ENCODE measurements at places on chromosomes 2 and 18. TPM values are rescaled to one million over a fixed set of nuclear protein-coding genes. Genes with fewer than 3 reads are reported as not detected.

- no peak overlapping the region for H3K4me3 ChIP-seq
- no peak overlapping the region for H3K27ac ChIP-seq
- DNase-seq = no peak
- no peaks in the 10 kb centered on the region for H3K27me3 ChIP-seq
- H3K4me1 ChIP-seq = no peaks in the 10 kb centered on the region
- H3K36me3 ChIP-seq = no peaks in the 10 kb centered on the region
Measured at GRCh38 chr2:12087671-12088380, 341.4 kb downstream of the LPIN1 start.

The TEKT4 gene
- 0.16 TPM for total RNA-seq

- H3K36me3 ChIP-seq = no peaks in the 10 kb centered on the region
- H3K27ac ChIP-seq = no peak overlapping the region
- H3K4me1 ChIP-seq = no peaks in the 10 kb centered on the region
- DNase-seq = no peak
- no peaks in the 10 kb centered on the region for H3K27me3 ChIP-seq
Measured at GRCh38 chr18:7304061-7304370, 73.1 kb downstream of the LRRC30 start.

DNA sequence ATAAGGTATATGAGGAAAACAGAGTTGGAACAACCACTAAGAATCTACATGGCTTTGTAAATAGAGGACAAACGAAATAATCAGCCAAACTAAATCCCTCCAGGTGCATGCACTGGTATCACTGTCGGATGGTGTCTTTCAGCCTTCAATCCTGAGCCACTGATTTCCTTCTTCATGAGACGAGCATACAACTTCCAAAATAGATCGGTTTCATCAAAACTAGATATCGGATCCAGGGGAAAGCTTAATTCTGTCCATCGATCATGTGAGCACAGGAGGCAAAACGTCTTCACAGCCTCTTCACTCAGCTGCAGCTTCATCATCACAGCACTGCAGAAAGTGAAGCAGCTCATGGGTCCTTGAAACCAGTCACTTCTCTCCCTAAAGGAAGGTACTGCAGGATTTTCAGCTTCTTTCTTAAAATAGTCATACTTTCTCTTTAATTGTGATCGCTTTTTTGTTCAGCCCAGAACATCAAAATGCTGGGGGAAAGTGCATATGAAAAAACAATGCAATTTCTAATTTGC is 80.5 kb downstream of the DTNB start:
- DNase-seq = no peak
- no peaks in the 10 kb centered on the region for H3K27me3 ChIP-seq
- no peak overlapping the region for H3K27ac ChIP-seq
- H3K36me3 ChIP-seq = no peaks in the 10 kb centered on the region

- H3K27ac ChIP-seq = no peak overlapping the region
- peaks cover 69% of the 10 kb centered on the region for H3K36me3 ChIP-seq
- H3K4me3 ChIP-seq = no peak overlapping the region
- no peak for DNase-seq
- H3K4me1 ChIP-seq = no peaks in the 10 kb centered on the region
- no peaks in the 10 kb centered on the region for H3K27me3 ChIP-seq
Measured at GRCh38 chr2:37215250-37215649, 16.1 kb downstream of the CEBPZ start.

GRCh38 chr2:20013126-20013849 is 820 bp upstream of the MATN3 start:
- no peaks in the 10 kb centered on the region for H3K27me3 ChIP-seq
- no peak overlapping the region for H3K4me3 ChIP-seq
- H3K4me1 ChIP-seq = no peaks in the 10 kb centered on the region
- no peak overlapping the region for H3K27ac ChIP-seq

DNA sequence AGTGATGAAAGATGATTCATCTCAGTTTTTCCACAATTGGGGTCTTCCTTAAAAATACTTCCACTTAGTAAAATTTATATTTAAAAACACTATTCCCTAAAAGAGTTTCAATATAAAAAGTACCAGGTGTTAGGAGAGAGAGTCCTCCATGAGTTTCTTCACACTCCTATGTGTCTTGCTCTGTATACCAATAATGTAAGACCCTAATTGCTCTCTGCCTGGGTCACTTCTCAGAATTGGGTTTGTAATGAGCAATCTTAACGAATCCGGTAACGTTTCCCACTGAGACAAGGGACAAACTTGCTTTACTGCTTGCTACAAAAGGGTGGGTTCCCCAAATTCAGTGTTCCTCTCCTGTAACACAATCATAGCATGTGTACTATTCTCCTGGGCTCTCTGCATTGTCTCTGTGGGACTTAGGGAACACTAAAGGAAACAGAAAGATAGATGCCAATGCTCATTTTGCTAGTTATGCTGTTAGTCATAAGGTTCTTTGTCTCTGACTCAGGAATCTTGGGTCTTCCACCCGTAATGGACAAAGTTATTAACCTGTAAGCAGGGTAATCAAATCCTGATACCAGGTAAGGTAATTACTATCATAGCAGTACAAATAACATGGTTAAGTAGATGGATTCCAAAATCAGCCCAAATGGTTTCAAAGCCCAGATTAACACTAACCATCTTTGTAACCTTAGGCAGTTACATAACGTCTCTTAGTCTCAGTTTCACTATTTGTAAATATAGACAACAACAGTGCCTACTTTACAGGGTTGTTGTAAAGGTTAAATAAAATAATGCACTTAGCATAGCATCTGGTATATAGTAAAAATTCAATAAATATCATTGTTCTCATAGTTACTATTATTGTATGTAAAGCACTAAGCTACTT is 46.3 kb downstream of the ITSN2 start:
- no peak for DNase-seq
- no peaks in the 10 kb centered on the region for H3K27me3 ChIP-seq
- H3K4me3 ChIP-seq = no peak overlapping the region
- peaks cover 18% of the 10 kb centered on the region for H3K36me3 ChIP-seq

DNA sequence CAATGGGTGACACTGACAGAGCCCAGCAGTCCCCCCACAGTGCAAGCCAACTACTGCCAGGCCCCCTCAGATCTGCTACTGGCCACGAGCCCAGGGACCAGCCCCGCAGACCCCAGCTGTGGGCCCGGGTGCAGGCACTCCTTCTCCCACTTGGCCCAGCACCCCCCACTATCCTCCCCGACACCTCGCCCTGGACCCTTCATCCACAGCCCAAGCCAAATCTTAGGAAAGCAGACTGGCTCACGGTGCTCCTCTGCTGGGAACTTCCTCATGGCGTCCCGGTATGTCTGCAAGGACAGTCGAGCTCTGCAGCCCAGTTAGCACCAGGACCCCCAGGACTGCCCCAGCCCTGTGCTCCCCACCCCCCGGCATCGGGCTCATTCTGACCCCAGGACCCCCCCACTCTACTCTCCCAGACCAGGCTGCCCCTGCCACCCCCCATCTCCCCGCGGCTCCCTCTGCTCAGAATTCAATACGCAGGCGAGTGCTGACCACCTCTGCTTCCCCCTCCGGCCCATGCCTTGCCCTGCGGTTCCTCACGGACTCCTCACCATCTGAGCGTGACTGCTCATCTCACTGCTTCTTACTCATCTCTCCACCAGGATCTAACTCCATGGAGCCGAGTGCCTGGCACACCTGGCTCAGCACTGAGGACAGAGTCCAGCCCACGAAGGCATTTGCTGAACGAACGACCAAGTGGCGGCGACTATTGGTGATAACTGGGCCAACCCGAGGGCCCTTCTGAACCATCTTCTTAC is 85.7 kb downstream of the PXDN start:
- DNase-seq = no peak
- no peaks in the 10 kb centered on the region for H3K27me3 ChIP-seq
- H3K36me3 ChIP-seq = peaks cover 9% of the 10 kb centered on the region
- no peak overlapping the region for H3K27ac ChIP-seq
- H3K4me1 ChIP-seq = no peaks in the 10 kb centered on the region

GRCh38 chr18:58781627-58782194 is 83.0 kb upstream of the ZNF532 start:
- DNase-seq = peak; percentile 89
- no peak overlapping the region for H3K27ac ChIP-seq
- H3K4me1 ChIP-seq = no peaks in the 10 kb centered on the region

DNA sequence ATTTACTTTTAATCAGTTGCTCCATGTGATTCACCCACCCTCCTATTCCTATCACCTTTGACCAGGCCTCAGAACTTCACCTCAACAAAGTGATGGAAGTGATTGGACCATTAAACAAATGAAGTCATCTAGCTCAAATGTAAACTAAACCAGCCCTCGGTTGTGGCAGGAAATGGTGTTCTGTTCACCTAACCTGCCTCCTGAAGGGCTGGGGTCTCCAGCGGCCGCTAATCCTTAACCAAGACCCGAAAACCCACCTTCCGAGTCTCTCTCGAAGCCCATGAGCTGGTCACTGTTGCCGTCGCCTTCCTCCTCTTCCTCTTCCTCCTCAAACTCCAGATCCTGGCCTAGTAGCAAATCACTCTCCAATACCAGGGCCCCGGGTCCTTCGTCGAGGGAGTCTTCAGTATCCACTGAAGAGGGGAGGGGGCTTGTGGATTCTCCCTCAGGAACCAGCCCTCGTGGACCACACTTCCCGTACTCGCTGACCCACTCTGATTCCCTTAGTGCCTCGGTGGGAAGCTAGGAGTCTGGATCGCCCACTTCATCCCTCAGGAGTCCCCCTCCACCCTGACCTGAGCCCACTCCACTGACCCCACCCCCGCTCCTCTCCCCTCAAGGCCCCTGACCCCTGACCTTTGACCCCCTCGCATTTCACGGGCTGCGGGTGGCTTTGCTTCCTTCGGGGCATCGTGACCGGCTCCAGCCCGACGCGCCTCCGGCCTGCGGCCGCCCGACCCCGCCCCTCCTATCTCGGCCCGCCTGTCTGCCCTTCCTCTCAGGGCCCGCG is 503 bp downstream of the ZNF513 start:
- peak overlapping the region; percentile 88 for H3K27ac ChIP-seq
- H3K4me3 ChIP-seq = peak overlapping the region; percentile 83
- H3K4me1 ChIP-seq = peaks cover 14% of the 10 kb centered on the region
- peaks cover 4% of the 10 kb centered on the region for H3K36me3 ChIP-seq

The OTX1 gene
- total RNA-seq = not detected

DNA sequence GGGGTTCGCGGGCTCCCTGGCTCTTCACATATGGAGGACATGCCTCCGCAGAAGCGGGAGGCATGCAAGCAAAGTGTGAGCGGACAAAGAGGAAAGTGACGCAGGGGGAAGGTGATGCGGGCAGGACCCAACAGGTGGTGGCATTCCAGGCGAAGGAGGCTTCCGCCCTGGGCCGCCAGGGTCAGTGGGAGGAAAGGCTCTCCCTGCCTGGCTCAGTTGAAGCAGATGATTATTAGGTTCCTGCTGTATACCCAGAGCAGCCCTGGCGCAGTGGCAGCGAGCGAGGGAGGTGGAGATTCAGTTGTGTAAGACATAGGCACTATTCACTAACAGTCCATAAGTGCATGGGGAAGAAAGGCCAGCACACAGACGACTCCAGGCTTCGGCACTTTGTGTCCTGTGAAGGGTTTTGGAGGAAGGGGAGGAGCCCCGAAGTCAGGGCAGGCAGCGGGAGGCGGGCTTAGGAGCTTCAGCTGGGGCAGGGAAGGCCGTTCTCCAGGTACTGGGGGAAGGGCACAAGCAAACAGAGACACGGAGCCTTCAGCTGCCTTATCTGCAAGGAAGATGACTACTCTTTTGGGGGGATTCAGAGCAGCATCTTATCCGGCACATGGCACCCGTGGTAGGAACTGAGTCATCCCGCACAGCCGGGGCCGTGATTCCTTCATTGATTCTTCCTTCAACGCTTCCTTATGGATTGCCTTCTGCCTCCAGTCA is 89.8 kb downstream of the TGOLN2 start:
- no peak overlapping the region for H3K4me3 ChIP-seq
- DNase-seq = peak; percentile 71
- no peak overlapping the region for H3K27ac ChIP-seq
- H3K36me3 ChIP-seq = no peaks in the 10 kb centered on the region
- H3K4me1 ChIP-seq = peaks cover 7% of the 10 kb centered on the region

- H3K27ac ChIP-seq = no peak overlapping the region
- H3K36me3 ChIP-seq = no peaks in the 10 kb centered on the region
- DNase-seq = no peak
- no peaks in the 10 kb centered on the region for H3K27me3 ChIP-seq
Measured at GRCh38 chr18:61727241-61728193, 165.3 kb downstream of the RNF152 start.

DNA sequence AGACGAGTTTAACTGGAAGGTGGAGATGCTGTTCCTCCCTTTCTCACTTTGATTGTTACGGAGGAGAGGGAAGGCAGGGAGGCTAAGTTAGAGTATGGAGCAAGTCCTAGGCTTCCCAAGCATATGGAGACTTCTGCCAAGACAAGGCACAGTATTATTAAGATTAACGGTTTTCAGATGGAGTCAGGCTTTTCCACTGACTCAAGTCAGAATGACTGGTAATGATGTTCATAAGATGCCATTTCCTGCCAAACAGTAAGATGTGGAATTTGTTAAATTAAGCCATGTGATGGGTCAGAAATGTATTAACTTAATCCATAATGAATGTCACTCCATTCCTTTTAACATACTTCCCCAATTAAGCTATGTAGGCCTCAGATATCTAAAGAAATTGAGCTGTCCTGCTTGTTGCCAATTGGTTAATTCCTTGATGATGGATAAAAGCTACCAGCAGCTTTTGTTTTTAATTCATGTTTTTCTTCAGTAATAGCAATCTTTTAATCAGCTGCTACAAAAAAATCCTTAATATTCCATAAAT is 383.7 kb downstream of the ZNF521 start:
- DNase-seq = no peak
- H3K4me3 ChIP-seq = no peak overlapping the region
- H3K27me3 ChIP-seq = no peaks in the 10 kb centered on the region
- H3K4me1 ChIP-seq = no peaks in the 10 kb centered on the region
- H3K27ac ChIP-seq = no peak overlapping the region

- H3K4me1 ChIP-seq = no peaks in the 10 kb centered on the region
- H3K27me3 ChIP-seq = no peaks in the 10 kb centered on the region
- no peak overlapping the region for H3K4me3 ChIP-seq
- H3K27ac ChIP-seq = no peak overlapping the region
- DNase-seq = no peak
Measured at GRCh38 chr2:133363884-133364283, 204.4 kb downstream of the NCKAP5 start.

GRCh38 chr2:230412846-230413245 is 3.2 kb upstream of the SP100 start:
- peaks cover 29% of the 10 kb centered on the region for H3K4me1 ChIP-seq

The HOXD9 gene
- total RNA-seq = 36.5 TPM

DNA sequence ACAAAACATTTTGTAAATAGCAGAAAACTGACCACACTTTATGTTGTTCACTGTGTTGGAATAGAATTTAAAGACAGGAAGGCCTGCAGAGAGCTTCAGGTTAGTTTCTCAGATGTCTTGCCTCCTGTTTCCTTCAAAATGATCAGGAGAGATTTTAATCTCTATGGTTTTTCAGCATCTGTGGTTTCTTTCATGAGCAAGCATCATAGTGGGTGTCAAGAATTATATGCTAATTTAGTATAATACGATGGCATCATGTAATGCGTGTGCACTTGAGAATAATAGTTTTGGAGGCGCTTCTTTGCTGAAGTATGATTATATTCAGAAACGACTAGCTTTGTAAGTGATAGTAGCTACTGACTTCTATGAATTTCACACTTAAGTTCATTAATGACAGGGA is 149.9 kb downstream of the PLCL1 start:
- H3K36me3 ChIP-seq = no peaks in the 10 kb centered on the region
- H3K27me3 ChIP-seq = no peaks in the 10 kb centered on the region
- peaks cover 2% of the 10 kb centered on the region for H3K4me1 ChIP-seq
- H3K27ac ChIP-seq = no peak overlapping the region
- no peak for DNase-seq
- H3K4me3 ChIP-seq = no peak overlapping the region

- no peak overlapping the region for H3K27ac ChIP-seq
- no peaks in the 10 kb centered on the region for H3K27me3 ChIP-seq
- no peaks in the 10 kb centered on the region for H3K36me3 ChIP-seq
Measured at GRCh38 chr18:73895701-73896100, 251.9 kb downstream of the FBXO15 start.

GRCh38 chr2:221109552-221109951 is 462.6 kb downstream of the EPHA4 start:
- DNase-seq = no peak
- H3K27me3 ChIP-seq = no peaks in the 10 kb centered on the region
- H3K36me3 ChIP-seq = no peaks in the 10 kb centered on the region
- no peak overlapping the region for H3K27ac ChIP-seq
- no peak overlapping the region for H3K4me3 ChIP-seq

Data from kidney (tissue), 22 donors.